Hippocampal formation (tissue), 2 donors: ENCODE measurements at places on chromosomes 12 and 14.

GRCh38 chr14:91284791-91285548 is 40.5 kb upstream of the GPR68 start:
- DNase-seq: no peak

GRCh38 chr12:71445071-71445470 is 5.5 kb downstream of the LGR5 start:
- DNase-seq: no peak

GRCh38 chr14:22987291-22987690 is 4.9 kb upstream of the AJUBA start:
- no peak for DNase-seq

DNA sequence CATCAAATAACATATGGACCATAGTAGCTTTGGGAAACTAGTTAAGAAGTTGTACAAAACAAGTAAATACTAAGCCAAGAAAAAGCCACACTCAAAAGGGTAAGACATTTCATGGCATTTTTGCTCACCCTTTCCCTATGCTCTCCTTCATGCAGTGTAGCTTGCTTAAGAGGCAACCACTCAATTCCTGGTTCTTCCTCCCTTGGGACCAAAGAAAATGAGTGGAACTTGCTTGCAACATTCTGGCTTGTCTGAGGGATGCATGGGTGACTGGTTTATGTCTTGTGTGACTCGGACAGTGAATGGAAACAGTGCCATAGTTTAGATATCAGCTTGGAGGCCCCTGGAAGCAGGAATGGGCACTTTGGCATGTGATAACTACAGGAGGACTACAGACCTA is 252.0 kb upstream of the ARID2 start:
- DNase-seq: no peak

- no peak for DNase-seq
Observed at GRCh38 chr14:56795284-56795622, 15.0 kb downstream of the OTX2 start.

- DNase-seq: no peak
Observed at GRCh38 chr12:124437121-124437520, 130.3 kb downstream of the NCOR2 start.

- no peak for DNase-seq
Observed at GRCh38 chr12:608413-608812, 54.8 kb downstream of the NINJ2 start.

DNA sequence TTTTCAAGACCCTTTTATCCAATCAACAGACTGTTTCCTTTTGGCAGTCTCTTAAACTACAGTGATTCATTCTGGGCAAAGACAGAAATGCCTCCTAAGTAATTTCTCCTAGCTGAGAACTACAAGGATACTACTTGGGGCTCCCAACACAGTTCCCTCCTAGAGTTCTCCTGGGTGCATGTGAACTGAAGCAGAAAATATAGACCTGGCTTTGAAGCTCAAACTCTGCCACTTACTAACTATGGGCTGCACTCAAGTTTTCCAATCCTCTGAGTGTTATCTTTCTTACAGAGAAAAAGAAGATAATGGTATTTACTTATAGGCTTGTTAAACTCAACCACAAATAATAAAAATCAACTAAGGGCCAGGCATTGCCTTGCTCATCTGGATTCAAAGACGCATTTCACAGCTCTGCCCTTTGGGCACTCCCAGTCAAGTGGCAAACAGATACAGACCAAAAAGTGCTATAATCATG is 97.6 kb downstream of the EFCAB11 start:
- no peak for DNase-seq

- DNase-seq: no peak
Observed at GRCh38 chr14:75991753-75992152, 6.2 kb downstream of the IFT43 start.

DNA sequence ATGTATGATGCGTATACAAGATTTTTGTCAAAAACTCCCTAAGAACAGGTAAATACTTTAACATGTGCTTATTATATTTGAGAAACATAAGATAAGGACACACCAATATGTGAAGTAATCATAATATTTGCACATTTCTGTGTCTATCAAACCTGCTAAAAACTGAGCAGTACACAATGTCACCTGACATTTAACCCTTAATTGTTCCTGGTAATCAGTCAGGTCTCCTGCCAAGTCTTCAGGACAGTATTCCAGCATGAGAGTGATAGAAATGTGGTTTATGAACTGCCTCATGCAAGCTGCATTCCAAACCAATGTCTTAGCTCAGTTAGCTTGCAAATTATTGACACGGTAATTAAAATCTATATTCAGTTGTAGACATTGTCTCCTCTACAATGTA is 4.2 kb downstream of the SOX5 start:
- no peak for DNase-seq
